ENCODE measurements at places on chromosomes 6 and 20. TPM values are rescaled to one million over a fixed set of nuclear protein-coding genes. Genes with fewer than 3 reads are reported as not detected.

DNA sequence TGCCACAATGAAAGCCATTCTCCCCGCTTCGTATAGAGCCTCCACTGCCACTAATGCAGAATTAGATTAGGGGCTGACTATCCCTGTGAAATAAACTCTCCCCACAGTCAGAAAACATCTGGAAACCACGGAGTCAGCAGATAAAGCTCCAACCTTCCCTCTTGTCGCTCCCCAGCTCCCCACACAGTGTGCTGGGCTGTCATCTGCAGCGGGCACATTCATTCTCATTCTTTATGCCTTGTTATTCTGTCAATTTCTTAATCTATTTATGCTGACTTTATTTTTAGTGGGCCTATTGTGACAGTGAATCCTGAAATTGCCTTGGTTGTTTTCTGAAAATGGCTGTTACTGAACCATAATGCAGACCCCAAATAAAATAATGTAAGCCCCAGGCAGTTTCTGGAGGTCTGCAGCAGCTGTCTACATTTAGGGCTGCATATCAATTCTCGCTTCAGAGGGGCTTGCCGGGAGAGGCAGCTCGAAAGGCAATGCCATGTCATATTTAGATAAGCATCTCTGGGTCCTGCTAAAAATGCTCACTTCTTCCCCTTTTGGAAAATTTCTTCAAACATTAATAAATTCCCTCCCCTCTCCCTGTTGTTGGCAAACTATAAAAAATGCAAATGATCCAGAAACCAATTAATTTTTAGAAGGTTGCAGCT is 71.6 kb downstream of the TMEM242 start:
- no peak overlapping the region for H3K27ac ChIP-seq
- no peaks in the 10 kb centered on the region for H3K4me1 ChIP-seq
- peaks cover 40% of the 10 kb centered on the region for H3K27me3 ChIP-seq
- H3K36me3 ChIP-seq = 0 out of 2 replicates have a peak, but pooled peaks cover 5% of the 10 kb centered on the region
- no peak overlapping the region for H3K4me3 ChIP-seq
- no peak for DNase-seq

Gene CLPSL2
- not detected for total RNA-seq

GRCh38 chr6:123909989-123910388 is 106.3 kb downstream of the NKAIN2 start:
- H3K4me1 ChIP-seq = no peaks in the 10 kb centered on the region
- no peaks in the 10 kb centered on the region for H3K27me3 ChIP-seq
- no peak overlapping the region for H3K27ac ChIP-seq
- no peak for DNase-seq

- H3K4me1 ChIP-seq = 0 out of 2 replicates have a peak, but pooled peaks cover 7% of the 10 kb centered on the region
- H3K27ac ChIP-seq = no peak overlapping the region
- no peak for DNase-seq
- no peaks in the 10 kb centered on the region for H3K36me3 ChIP-seq
- H3K27me3 ChIP-seq = peaks cover 45% of the 10 kb centered on the region
- peak overlapping the region; percentile 64 for H3K4me3 ChIP-seq
Measured at GRCh38 chr6:106975738-106976064, 1.2 kb upstream of the CD24 start.

Gene WFDC5
- total RNA-seq = not detected

- peaks cover 61% of the 10 kb centered on the region for H3K36me3 ChIP-seq
- H3K27ac ChIP-seq = peak overlapping the region; percentile 100
- peak; percentile 99 for DNase-seq
- H3K4me1 ChIP-seq = peaks cover 43% of the 10 kb centered on the region
- peak overlapping the region; percentile 79 for H3K4me3 ChIP-seq
Measured at GRCh38 chr6:136593748-136594490, 43.7 kb upstream of the MAP7 start.

- no peaks in the 10 kb centered on the region for H3K36me3 ChIP-seq
- H3K4me3 ChIP-seq = peak overlapping the region; percentile 55
- peaks cover 2% of the 10 kb centered on the region for H3K27me3 ChIP-seq
- no peak for DNase-seq
Measured at GRCh38 chr6:44043479-44044153, 83.6 kb downstream of the MRPL14 start.

DNA sequence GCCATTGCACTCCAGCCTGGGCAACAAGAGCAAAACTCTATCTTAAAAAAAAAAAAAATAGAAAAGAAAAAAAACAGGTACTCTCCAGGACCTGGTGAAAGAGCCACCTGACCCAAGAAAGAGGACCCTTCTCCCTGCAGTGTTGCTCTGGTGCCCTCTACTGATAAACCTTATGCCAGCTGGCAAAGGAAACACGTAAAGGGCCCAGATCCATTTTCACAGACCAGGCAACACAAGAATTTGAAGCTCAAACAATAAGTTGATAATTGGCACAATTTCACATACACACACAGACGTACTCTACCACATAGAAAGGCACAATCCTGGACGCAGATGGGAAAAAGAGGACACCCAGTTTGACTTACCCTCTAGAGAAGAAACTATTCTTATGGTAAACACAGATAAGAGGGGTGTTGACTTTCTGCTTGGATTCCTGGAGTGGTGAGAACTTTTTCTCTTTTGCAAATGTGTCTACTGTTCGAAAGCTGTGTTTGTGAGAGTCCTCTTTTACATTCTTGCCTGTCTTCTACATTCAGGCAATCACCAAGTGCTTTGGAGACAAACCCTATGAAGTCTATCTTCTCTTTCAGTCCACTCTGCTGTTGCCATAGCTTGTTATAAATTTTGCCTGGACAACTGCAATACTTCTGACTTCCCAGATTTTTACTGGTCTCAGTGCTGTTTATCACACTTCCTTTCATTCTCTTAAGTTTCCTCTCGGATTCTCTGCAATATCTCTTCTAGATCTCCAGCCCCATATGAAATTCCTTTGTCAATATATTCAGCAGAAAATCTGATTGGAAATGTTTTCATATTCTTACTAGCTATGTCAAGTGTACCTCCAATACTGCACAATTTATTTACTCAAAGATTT is 6.4 kb upstream of the SNRPB start:
- peaks cover 34% of the 10 kb centered on the region for H3K4me1 ChIP-seq
- no peak overlapping the region for H3K4me3 ChIP-seq
- no peak overlapping the region for H3K27ac ChIP-seq
- peaks cover 39% of the 10 kb centered on the region for H3K36me3 ChIP-seq
- no peak for DNase-seq

DNA sequence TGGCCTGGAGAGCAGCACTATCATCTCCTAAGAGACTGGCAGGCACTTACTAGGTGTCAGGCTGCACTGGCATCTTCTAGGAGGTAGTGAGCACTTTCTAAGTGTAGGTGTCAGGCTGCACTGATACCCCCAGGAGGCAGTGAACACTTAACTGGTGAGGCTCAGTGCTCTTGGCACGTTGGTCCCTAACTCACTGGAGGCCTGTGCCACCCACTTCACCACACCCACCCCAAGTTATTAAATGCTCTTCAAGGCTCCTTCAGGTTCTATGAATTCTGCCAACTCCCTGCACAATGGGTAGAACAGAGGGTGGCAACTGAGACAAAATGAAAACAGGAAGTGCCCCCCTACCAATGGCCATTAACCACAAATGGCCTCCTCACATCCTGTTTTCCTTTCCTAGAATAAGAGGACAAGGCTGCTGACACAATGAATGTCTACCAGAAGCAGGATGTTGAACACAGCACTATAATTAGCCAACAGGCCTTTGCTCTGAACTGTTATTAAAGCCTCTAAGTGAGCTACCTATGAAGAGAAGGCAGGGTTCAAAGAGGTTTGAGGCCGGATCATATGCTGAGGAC is 29.4 kb downstream of the NCOA5 start:
- H3K4me1 ChIP-seq = peaks cover 6% of the 10 kb centered on the region
- no peak overlapping the region for H3K4me3 ChIP-seq
- peaks cover 21% of the 10 kb centered on the region for H3K36me3 ChIP-seq
- H3K27me3 ChIP-seq = peaks cover 14% of the 10 kb centered on the region

- no peak for DNase-seq
- H3K4me3 ChIP-seq = no peak overlapping the region
- no peaks in the 10 kb centered on the region for H3K36me3 ChIP-seq
- H3K27ac ChIP-seq = no peak overlapping the region
Measured at GRCh38 chr6:93749930-93750329, 330.6 kb upstream of the EPHA7 start.

- peaks cover 26% of the 10 kb centered on the region for H3K4me1 ChIP-seq
- peak overlapping the region; percentile 37 for H3K4me3 ChIP-seq
- DNase-seq = peak; percentile 90
- H3K36me3 ChIP-seq = no peaks in the 10 kb centered on the region
- peak overlapping the region; percentile 95 for H3K27ac ChIP-seq
Measured at GRCh38 chr20:50292591-50293283, 102.1 kb downstream of the CEBPB start.

DNA sequence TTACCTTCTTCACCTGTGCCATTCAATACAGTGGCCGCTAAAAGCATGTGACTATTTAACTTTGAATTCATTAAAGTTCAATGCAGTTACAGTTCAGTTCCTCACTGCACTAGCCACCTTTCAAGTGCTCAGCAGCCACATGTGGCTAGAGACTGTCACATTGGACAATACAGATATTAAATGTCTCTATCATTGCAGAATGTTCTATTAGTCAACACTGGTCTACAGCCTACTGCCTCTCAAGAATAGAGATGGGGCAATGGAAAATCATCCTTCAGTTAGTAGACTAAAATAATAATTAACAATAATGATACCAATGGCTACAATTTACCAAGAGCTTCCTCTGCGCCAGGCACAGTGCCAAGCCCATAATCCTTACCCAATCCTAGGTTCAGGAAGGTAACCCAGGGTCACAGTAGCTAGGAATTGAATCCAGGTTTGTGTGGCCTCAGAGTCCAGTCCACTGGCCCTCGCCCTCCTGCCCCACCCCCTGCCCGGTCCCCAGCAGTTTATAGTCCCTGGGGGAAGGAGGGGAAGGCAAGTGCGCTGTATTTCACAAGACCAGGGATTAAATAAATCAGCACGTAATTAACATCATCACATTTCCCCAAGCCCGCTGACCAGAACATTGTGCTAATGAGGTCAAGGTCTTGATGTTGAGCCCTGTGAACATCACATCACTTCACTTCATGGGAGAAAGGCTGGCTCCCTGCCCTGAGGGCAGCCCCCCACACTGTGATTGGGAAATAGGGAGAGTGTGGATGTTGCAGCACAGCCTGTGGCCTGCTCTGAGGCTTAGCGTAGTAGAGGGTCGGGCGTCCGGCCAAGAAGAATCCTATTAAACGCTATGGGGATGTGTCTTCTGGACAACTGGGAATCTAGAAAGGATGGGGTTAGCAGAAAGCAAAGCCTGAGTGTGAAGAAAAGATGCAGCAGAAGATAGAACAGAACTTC is 147.2 kb downstream of the VEGFA start:
- H3K4me3 ChIP-seq = no peak overlapping the region
- H3K27me3 ChIP-seq = peaks cover 4% of the 10 kb centered on the region
- peaks cover 40% of the 10 kb centered on the region for H3K4me1 ChIP-seq
- no peak for DNase-seq
- no peak overlapping the region for H3K27ac ChIP-seq

DNA sequence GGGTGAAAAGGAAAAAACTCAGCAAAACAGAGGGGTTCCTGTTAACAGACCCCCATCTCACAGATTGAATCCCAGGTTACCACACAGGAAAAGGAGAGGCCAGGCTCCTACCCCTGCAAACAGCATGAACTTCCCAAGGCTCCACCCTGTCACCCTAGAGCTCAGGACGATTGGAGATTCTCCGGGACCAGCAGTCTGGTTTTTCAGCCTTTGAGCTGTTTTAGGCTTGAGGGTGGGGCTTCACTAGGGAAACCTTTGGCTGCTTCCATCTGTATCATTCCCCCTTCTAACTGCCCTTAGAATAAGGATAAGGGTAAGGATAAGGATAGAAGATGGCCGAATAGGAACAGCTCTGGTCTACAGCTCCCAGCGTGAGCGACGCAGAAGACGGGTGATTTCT is 16.0 kb downstream of the C6orf58 start:
- no peak for DNase-seq
- no peak overlapping the region for H3K4me3 ChIP-seq
- no peaks in the 10 kb centered on the region for H3K36me3 ChIP-seq
- H3K27me3 ChIP-seq = peaks cover 21% of the 10 kb centered on the region
- no peak overlapping the region for H3K27ac ChIP-seq

DNA sequence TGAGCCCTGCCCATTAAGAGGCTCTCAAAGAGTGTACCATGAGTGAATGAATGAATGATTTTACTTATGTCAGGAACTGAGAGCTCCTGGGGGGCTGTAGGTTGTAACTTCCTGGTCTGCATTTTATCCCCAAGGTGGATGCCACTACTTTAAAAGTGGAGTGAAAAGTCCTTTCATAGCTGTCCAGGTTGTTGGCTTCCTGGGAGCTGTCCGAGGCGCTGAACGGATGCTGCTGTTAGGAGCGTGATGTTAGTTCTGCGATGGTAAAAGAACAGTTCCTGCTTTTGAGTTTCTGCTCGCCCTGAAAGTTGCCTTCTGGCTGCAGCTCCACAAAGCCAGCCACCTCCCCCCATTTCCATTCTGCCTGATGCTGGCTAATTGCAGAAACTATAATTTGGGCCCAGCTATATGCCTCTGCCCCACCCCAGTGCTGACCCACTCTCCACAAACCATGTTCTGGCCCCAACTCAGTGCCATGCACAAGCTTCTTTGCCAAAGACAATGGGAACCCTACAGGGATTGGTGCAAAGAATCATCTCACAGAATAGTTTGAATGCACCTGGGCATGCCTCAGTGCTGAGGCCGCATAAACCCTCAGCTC is 330.9 kb upstream of the CDH4 start:
- H3K27ac ChIP-seq = no peak overlapping the region
- no peaks in the 10 kb centered on the region for H3K4me1 ChIP-seq
- DNase-seq = no peak
- H3K36me3 ChIP-seq = peaks cover 5% of the 10 kb centered on the region
- peaks cover 2% of the 10 kb centered on the region for H3K27me3 ChIP-seq
- no peak overlapping the region for H3K4me3 ChIP-seq

DNA sequence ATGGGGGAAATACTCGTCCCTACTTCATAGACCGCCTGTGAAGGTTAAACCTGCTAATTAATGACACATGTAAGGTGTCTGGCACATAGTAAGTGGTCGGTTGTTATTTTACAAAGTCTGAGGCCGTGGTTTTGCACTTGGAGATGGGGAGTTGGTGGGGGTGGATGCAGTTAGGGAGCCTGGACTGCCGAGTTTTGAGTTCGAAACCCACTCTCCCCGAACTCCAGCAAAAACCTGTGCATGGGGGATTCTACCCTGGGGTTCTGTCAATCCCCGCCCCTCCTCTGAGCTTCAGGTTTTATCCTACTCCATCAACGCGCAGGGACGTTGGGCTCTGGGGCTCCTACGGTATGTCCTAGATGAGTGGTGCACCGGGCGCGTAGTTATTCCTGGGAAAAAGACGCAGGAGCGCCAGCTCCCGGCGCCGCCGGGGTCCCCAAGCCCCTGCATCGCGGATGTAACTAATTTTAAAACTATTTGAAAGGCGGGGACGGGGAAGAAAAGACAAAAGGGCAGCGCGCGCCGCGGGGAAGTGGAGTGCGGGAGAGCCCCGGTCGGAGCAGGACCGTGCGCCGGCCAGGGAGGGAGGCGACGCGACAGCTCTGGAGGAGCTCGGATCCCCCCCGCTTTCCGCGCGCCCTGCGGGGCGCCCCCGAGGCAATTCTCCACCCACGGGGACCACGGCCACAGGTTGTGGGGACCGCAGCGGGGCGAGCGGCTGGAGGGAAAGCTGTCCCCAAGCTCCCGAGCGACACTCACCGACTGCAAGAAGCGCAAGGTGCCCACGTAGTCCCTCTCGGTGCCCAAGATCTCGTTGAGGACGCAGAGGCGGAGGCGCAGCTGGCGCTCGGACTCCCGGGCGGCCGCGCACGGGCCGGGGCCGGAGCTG is 672 bp downstream of the PREX1 start:
- peak overlapping the region; percentile 87 for H3K4me3 ChIP-seq
- H3K27me3 ChIP-seq = peaks cover 9% of the 10 kb centered on the region
- H3K27ac ChIP-seq = no peak overlapping the region
- peaks cover 59% of the 10 kb centered on the region for H3K4me1 ChIP-seq
- DNase-seq = no peak
- H3K36me3 ChIP-seq = no peaks in the 10 kb centered on the region

Gene HLA-DRB5
- total RNA-seq = not detected

- no peak overlapping the region for H3K4me3 ChIP-seq
- DNase-seq = no peak
- H3K36me3 ChIP-seq = no peaks in the 10 kb centered on the region
- peaks cover 60% of the 10 kb centered on the region for H3K4me1 ChIP-seq
- H3K27ac ChIP-seq = peak overlapping the region; percentile 78
Measured at GRCh38 chr6:100103931-100104330, 109.9 kb upstream of the MCHR2 start.

Data from HFFc6 (cell line).